Activated T-helper 1 cell treated with anti-CD3 and anti-CD28 coated beads, Interleukin-12 subunit alpha, Interleukin-12 subunit beta, Interleukin-2, Interleukin-4 antibody, amounts not matched to agents 30 ng/mL and 10 ng/mL and 1 ng/mL, durations not matched to agents 14 hours and 24 hours and 36 hours (primary cell): ENCODE measurements at places on chromosomes 13 and 19.

- no peak for DNase-seq
These were observed 397.7 kb downstream of the GPC6 start for GRCh38 chr13:93624311-93624777.

GRCh38 chr19:42206871-42207755, 10.4 kb downstream of the DEDD2 start:
- no peak for DNase-seq

- DNase-seq, result no peak
These were observed 138.2 kb downstream of the CRYL1 start for GRCh38 chr13:20387441-20387971.

- no peak for DNase-seq
These were observed 168.8 kb downstream of the OLFM4 start for GRCh38 chr13:53197424-53197823.

DNA sequence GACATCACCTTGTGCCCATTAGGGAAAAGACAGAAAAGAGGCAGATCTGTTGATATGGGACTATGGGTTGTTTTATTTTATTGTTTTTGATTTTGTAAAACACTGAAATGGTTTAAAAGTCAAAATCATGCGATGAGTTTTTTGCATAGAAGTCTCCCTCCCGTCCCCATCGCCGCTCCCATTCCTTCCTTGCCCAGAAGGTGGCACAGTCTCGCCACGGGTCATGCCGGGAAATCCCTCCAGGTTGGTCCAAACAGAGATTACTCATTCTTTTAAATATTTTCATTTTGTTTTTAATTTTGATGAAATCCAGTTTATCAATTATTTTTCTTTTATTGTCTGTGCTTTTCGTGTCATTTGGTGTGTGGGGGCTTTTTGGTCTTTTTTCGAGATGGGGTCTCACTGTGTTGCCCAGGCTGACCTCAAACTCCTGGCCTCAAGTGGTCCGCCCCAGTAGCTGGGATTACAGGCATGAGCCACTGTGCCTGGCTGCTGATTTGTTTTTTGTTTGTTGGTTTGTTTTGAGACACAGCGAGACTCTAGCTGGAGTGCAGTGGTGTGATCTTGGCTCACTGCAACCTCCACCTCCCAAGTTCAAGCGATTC, 9.2 kb downstream of the PGPEP1 start:
- no peak for DNase-seq

GRCh38 chr19:594265-594870, 4.7 kb downstream of the HCN2 start:
- DNase-seq, result no peak

DNA sequence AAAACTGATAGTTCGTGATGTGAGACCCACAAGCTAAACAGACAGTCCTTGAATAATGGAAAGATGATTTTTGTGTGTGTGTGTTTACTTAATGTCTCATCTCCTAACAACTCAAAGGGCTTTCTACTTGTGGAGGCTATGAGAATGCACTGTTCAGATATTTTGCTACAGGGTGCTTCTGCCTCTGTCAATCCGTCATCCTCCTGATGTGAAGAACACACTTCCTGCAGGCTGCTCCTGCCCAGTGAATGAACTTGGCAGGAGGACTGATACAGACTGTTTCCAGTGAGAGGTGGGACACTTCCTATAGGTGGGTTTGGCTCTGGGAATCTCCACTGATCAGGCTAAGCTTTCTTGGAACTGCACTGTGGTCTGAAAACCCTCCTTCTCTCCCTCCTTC, 168.4 kb upstream of the STARD13 start:
- DNase-seq, result no peak

DNA sequence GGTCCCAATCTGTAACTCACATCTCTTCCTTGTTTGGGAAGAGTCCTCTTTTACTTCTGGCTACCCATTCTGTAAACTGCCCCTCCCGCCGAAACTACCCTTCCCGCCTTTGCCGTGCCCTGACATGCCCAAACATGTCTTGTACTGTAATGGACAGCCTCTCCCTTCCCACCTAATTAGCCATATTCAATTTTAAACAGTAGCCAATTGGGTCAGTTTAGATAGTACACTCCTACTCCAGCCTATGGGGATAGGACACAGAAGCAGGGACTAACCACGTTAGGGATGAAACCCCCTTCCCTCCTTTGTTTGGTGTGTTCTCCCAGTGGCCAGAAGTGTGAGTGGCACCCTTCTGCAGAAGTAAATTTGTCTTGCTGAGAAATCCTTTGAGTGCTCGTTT, 34.2 kb downstream of the SACS start:
- DNase-seq, result no peak

- no peak for DNase-seq
These were observed 220.5 kb downstream of the TM9SF2 start for GRCh38 chr13:99721606-99722337.

DNA sequence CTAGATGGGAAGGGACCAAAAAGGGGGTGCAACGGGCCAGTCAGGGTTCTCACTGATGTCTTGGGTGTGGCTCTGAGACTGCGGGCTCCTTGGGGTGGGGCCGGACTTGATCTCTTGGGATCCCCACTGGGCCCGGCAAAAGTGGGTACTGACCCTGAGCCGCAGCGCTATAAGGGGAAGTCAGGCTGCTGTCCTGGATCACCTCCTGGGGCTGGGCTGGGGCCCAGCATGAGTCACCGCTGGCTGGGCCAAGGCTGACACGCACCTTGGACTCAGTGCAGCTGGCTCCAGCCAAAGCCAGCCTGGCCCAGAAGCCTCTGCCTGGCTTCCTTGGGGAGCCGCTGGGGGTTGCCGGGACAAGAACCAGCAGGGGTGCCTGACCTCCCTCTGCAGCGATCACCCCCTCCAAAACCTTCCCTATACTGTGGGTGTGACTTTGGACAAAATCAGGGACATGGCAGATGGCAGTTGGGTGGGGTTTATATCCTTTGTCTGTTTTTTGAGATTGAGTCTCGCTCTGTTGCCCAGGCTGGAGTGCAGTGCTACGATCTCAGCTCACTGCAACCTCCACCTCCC, 617 bp upstream of the IQCN start:
- no peak for DNase-seq

DNA sequence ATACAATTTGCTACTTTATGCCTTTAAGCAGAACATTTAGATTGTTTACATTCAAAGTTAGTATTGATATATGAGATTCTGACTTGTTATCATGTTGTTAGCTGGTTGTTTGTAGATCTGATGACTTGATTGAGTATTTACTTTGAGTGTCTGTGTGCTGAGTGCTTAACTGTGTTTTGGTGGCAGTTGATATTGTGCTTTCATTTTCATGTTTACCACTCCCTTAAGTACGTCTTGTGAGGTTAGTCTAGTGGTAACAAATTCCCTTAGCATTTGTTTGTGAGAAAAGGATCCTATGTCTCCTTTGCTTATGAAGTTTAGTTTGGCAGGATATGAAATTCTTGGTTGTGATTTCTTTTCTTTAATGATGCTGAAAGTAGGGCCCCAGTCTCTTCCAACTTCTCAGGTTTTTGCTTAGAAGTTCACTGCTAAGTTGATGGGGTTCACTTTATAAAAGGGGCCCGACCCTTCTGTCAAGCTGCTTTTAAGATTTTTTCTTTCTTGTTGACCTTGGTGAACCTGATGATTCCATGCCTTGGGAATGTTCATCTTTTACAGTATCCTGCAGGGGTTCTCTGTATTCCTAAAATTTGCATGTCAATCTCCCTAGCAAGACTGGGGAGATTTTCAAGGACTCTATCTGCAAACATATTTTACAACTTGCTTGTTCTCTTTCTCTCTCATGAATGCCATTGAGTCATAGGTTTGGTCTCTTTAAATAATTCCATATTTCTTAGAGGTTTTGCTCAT, 1095.4 kb upstream of the PCDH20 start:
- DNase-seq, result no peak
